Stimulated activated CD8-positive, alpha-beta memory T cell treated with anti-CD3 and anti-CD28 coated beads, Interleukin-4, amount 100 ng/mL, for 48 hours (primary cell): ENCODE measurements at places on chromosomes 12 and 14.

GRCh38 chr12:58570411-58570810, 349.9 kb downstream of the LRIG3 start:
- DNase-seq: no peak

DNA sequence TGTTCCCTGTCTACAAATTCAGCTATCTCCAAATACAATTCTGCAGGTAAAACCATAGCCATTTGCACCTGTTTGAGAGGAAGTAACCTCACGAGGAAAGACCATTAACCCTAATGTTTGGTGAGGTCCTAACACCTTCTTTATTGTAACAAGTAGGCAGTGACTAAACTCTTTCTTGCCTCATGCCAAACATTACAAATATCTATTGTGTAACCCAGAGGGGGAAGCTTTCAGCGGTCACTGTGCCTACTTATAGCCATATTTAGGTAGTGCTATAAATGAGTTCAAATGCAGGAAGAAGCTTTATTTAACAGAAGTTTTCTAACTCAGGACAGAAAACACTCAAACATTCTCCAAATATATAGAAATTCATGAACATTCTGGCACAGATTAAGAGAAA, 252.7 kb downstream of the LRFN5 start:
- DNase-seq: no peak

DNA sequence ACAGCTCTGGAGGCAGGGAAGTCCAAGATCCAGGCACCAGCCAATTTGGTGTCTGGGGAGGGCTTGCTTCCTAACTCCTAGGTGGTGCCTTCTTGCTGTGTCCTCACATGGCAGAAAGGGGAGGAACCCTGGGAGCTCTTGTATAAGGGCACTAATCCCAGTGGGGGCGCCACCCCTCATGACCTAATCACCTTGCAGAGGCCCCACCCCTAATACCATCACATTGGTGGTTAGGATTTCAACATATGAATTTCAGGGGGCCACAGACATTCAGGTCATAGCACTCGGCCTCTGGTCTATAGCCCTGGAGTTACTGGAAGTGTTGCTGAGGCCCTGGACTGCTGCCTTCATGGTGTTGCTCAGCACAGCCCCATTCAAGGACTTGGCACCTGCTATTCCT, 14.6 kb downstream of the PSMD9 start:
- no peak for DNase-seq

DNA sequence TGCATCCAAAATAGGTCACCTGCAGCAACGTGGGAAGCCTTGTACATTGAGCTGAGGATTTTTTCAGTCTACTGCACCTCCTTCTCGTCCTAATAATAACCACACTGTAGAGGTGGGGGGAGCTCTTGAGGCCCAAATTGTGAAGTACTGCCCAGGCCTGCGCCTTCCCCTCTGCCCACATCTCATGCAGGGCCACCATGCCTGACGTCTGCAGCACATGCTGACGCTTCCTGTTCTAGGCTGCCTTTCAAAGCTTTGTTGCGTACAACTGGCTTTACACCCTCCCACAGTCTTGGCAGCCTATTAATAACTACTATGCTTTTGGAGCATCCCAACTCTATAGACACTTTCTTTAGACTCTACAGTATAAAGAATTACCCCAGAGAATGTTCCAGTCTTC, 26.5 kb upstream of the TTC7B start:
- DNase-seq: peak; percentile 17

DNA sequence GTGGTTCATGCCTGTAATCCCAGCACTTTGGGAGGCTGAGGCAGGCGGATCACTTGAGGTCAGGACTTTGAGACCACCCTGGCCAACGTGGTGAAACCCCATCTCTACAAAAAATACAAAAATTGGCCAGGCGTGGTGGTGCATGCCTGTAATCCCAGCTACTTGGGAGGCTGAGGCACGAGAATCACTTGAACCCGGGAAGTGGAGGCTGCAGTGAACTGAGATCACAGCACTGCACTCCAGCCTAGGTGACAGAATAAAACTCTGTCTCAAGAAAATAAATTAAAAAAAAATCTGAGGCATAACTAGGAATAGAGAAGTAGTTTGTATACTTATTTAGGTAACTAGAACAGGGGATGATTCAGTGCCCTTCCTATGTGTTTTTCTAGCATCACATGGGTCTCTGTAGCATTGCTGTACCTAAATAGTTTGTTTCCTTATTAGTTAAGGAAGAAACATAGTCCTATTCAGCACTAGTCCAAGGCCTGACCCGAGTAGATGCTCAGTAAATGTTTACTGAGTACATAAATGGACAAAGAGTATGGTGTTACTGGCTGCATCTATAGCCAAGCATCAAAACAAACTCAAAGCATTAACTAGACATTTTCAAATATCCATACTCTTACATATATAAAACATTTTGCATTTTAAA, 21.7 kb downstream of the TAOK3 start:
- no peak for DNase-seq

DNA sequence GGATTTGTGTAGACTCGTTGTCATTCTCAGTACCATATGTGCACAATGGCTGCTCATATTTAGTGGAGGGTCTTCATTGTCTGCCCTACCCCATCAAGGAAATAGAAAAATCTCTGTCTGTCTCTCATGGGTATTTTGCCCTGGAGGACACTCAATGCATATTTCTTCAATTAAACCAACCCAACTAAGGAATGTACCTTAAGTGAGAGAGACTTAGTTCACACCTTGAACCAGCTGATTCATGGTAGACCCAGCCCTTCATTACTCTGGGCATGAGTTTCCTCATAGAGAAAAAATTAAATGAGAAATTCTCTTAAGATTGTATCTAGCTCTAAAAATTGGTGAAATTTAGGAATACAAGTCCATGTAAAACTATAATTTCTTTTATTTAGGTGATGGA, 107.1 kb upstream of the PLEKHG7 start:
- DNase-seq: no peak

DNA sequence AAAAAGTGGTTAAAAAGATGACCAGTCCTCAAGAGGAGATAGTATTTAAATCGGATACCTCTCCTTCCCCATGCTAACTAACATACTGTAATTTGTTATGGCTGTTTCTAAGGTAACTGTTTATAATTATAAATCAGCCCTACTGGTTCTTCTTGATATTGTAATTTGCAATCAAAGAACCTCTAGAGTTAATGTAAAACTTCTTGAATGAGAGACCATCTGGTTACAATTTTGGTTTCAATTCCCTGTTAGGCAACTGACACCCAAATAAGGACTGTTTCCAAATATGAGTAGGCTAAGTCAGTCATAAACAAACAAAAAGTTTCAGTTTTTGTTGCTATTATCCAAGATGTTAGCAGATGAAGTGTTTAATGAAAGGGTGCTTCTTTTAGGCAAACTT, 120.2 kb upstream of the DNM1L start:
- DNase-seq: no peak

DNA sequence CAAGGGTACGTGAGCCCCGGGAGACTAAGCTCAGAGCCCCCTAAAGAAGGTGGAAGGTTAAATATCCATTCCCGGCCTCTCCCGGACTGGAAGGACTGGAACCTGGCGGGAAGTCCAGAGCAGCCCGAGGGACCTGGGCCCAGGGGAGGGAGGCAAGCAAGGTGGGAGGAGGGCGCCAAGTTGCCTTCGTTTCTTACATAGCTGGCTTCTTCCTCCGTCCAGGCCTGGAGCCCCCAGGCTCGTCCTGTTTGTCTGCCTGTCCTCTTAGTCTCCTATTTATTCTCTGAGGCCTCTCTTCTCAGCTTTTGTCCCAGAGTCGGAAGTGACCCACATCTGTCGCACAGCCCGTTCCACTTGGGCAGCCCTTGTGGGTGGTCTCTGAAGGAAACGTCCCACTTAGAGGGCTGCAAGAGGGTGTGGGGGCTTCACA, 745 bp downstream of the PCK2 start:
- DNase-seq: peak; percentile 40

- no peak for DNase-seq
Observed at GRCh38 chr14:59120921-59121320, 67.5 kb upstream of the DAAM1 start.

GRCh38 chr14:93914278-93914677, 12.9 kb upstream of the FAM181A start:
- no peak for DNase-seq

- DNase-seq: no peak
Observed at GRCh38 chr12:97167598-97167997, 260.5 kb downstream of the NEDD1 start.

DNA sequence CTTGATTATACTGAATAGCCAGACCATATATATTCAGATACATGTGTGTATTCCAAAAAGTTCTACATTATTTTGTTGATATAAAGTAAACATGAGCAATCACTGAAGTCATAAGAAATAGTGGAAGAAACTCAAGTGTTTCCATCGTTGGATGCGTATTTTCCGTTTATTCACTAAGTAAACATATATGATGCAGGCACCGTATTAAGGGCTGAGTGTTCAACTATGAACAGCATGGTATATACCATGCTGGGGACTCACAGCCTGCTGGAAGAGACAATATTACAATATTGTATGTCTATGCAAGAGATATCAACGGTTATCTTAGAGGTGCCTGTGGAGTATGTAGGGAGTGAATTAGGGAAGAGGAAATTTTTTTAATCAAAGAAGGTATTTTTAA, 1.2 kb downstream of the PYROXD1 start:
- no peak for DNase-seq

GRCh38 chr14:97185186-97185585, 388.0 kb downstream of the VRK1 start:
- no peak for DNase-seq

DNA sequence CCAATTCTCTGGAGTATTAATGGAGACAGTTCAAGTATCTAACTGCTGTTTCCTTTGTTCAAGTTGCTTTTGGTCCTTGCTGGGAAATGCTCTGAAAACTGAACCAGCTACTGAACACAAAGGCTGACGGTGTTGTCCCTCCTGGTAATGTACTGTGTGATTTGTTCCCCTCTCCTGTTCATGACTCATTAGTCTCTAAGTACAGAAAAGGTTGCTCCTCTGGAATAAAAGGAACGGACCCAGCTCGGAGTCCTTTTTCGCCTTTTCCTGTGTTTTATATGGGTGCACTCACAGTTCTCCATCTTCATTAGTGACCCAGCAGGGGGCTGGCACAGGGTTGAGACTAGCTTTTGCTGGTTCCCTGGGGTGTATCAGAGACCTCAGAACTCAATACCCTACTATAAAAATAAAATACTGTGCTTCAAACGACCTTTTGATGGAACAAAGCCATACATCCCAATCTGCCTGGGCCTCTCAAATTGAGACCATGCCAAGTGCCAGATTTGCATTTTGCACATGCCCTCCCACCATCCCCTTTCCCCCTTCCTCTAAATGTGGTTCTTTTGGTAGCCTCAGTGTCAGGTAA, 269.7 kb downstream of the RAD51B start:
- no peak for DNase-seq

DNA sequence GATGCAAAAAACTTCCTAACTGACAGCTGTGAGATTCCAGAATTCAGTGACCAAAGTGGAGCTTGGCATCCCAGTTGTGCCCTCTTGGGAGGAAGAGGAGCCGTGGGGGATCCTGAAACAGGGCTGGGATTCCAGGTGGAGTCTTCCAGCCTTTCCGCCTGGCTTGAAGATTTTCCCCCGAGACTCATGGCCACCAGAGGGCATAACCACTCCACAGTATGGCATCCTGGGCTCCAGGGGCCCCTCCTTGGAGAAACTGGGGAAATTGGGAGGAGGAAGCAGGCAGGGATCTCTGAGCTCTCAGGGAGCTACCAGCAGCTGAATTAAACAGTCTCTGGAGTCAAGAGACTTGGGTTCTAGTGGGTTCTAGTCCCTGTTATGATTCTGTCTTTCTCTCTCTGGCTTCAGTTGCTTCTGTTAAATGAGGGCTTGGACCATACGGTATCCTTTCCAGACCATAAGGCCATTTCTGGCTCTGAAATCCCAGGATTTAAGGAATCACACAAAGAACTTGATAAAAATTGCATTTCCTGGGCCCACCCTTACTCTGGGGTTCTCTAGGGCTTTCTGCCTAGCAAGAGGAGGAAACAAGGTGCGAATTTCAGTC, 2.6 kb upstream of the TAMALIN start:
- DNase-seq: no peak

DNA sequence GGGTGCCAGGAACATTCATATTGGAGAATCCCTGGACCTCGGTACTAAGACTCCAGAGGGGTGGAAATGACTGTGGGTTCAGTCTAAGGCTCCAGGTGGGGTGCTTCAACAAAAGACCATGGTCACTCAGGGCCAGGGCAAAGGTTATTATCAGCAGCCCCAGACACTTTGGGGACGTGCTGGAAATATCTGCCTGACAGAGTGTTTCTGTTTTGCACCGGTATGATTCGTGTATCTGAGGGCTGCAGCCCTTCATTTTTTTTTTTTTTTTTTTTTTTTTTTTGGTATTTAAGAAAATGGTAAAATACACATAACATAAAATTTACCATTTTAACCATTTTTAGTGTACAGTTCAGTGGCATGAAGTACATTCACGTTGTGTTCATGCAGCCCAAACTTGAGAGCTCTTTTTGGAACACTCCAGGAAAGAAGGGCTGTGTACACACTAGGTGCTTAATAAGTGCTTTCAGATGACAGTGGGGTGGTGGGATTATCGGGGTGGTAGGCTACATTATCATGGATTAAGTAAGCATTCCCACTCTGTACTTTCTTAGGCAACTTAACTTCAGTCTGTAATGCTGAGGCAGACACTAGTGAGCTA, 120.3 kb downstream of the CHST11 start:
- DNase-seq: no peak

DNA sequence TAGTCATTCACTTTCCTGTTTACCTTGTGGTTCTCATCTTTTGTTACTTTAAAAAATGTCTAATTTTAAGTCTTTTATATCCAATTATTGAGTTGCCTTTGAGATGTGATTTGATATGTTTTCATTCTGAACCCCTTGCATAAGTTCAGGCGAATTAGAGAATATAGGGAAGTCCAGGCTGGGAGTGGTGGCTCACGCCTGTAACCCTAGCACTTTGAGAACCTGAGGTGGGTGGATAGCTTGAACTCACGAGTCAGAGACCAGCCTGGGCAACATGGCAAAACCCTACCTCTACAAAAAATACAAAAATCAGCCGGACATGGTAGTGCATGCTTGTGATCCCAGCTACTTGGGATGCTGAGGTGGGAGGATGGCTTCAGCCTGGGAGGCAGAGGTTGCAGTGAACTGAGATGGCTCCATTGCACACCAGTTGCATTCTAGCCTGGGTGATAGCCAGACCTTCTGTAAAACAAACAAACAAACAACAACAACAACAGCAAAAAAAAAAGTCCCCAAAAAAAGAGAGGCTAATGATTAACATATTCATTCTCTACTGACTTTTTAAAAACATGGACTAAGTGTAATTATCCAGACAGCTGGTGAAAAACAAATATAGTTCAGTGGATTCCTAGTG, 451.1 kb upstream of the RGS6 start:
- no peak for DNase-seq

GRCh38 chr12:2409656-2410265, 357.0 kb downstream of the CACNA1C start:
- DNase-seq: no peak

- DNase-seq: no peak
Observed at GRCh38 chr12:84913129-84913515, 523 bp upstream of the SLC6A15 start.

DNA sequence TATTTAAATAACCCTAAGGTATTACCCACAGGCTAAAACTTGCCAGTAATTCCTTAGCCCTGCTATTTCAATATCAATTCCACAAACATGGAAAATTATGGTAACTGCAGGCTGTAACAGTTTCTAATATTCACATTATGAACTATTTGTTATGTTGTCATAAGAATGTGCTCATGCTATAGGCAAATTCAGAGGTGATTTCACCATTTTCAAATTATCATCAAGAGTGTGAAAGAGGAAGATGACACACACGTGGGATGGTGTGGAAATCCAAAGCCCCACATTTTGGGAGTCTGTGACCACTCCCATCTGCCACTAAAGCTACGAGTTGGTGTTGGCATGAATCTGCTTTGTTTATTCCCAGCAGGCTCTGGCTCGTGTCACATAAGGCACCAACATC, 5.9 kb upstream of the MYO1A start:
- DNase-seq: no peak

GRCh38 chr12:43115441-43116160, 436.4 kb downstream of the ADAMTS20 start:
- DNase-seq: no peak
